ENCODE measurements at places on chromosomes 16 and 17.

GRCh38 chr17:42463976-42464400 is 5.3 kb downstream of the ATP6V0A1 start:
- no peak for DNase-seq

DNA sequence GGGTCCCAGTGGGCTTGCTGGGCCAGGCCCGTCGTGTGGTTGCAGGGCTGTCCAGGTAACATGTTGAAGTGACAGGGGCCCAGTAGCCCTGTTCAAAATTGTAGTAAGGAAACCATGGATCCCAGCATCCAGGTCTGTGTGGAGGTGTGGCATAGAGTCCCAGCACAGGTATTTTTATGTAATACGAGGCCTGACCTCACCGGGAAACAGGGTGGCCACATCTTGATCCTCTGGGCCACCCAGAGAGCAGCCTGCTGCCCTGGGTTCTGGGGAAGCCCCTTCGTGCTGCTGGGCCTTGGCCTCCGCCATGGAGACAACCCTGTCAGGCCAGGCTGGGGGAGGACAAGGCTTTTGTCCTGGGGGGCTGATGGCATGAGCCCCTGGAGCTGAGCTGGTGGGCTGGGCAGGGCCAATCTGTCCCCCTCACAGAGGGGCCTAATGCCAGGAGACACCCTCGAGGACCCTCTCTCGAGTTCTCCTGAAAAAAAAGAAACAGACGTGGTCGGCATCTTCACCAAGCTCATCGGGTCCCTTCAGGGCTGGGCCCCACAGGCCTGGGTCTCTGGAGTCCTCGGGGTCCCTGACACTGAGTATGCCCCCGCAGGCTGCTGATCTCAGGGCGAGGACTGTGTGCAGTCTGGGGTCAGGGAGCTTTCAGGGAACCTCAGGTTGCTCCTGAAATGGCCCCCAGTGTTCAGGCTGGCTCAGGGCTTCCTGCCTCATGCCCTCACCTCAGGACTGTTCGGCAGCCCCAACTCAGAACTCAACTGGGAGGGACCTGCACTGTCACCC is 47.8 kb downstream of the TNFRSF13B start:
- DNase-seq, result no peak

DNA sequence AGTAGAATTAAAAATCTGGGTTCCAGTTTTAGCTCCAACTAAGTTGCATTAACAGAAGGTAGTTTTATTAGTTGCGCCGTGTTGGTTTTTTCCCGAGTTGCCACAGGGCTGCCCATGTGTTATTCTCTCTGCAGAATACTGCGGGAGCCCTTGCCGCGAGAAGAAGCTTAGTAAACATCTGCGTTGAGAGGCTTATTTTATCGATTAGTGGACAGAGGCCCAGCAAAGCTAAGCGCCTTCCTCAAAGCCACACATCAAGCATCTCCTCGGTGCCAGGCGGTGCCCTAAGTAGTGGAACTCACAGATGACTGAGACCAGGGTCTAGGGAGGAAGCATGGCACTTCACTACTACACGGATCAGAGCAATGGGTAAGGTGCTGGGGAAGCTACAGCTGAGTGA is 212.3 kb upstream of the IRX5 start:
- no peak for DNase-seq

DNA sequence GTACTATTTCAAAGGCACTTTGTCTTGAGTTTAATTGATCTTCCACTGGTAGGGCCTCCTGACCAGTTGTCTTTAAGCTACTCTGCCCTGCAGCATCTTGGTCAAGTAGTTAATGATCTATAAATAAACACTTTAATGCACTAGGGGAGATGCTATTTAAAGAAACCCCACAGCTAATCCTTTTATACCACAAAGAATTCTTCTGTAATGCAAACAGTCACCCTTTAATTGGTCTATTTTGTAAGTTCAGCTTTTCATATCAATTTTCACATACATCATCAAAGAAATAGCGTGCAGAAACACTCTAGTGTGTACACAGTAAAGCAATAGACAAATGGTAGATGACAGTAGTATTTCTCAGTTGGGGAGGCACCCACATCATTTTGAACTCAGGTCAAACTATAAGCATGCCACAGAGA is 70.3 kb downstream of the PMP22 start:
- no peak for DNase-seq

DNA sequence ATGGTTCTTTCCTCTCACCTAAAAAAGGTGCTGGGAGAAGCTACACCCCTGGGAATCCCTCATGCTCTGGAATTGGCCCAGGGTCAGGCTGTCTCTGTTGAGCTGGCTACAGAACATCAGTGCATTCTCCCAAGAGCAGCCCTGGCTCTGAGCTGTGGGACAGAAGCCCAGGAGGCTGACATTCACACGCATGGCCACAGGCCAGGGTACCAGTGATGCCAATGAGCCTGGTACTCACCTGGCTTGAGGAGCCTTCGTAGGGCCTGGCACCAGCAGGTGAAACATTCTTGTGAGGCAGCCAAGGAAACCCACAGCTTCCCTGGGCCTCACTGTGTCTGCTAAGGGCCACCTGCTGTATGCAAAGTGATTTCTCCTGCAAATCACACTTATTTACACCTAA is 121.7 kb upstream of the CCL2 start:
- DNase-seq, result no peak

DNA sequence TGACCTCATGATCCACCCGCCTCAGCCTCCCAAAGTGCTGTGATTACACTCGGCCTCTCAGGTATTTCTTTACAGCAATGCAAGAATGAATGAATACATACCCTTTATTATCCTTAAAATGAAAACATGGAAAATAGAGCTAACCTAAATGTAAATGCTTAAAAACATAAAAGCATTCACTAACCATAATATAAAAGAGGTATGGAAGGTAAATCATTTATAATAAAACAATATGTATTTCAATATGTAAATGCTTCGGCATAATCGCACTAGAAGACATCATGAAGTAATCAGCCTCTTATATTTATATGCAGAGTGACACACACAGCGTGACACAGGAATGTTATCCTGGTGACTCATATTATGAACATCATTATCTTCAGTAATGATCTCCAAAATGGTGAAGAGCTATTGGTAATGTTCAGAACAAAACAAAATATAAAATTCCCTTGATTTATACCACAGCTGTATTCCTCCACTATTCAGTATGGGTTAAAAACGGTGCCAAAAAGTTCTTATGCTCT is 53.9 kb downstream of the AIPL1 start:
- DNase-seq, result no peak

- no peak for DNase-seq
Observed at GRCh38 chr17:27959382-27959709, 66.2 kb upstream of the LYRM9 start.

GRCh38 chr17:36610474-36610873 is 9.1 kb downstream of the MRM1 start:
- no peak for DNase-seq

- no peak for DNase-seq
Observed at GRCh38 chr17:77831474-77832179, 126.9 kb upstream of the TNRC6C start.

Measured in hypothalamus (tissue), 51 donors.